NCI-H748 treated with DMSO at 0.1 percent for 48 hours (cell line): ENCODE measurements at places on chromosomes 2 and 18.

GRCh38 chr2:119544939-119545475 is 758 bp downstream of the CFAP221 start:
- DNase-seq: no peak

DNA sequence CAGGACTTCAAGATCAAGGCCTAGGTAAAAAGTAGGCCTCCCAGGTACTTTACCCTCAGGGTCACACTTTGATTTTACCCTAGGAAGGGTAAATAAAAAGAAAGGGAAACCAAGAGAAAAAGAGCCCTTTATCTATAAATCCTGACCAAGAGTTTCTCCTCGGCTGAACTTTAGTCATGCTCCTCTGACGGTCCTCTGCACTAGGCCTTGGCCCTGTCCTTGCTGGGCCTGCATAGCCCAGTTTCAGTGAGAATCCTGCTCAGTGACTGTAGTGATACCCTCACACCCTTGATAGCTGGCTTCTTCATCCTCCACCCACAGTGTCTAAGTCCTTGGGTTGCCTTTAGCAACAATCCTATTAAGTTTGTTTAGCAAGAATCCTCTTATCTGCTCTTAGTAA is 20.5 kb upstream of the ITSN2 start:
- DNase-seq: no peak

DNA sequence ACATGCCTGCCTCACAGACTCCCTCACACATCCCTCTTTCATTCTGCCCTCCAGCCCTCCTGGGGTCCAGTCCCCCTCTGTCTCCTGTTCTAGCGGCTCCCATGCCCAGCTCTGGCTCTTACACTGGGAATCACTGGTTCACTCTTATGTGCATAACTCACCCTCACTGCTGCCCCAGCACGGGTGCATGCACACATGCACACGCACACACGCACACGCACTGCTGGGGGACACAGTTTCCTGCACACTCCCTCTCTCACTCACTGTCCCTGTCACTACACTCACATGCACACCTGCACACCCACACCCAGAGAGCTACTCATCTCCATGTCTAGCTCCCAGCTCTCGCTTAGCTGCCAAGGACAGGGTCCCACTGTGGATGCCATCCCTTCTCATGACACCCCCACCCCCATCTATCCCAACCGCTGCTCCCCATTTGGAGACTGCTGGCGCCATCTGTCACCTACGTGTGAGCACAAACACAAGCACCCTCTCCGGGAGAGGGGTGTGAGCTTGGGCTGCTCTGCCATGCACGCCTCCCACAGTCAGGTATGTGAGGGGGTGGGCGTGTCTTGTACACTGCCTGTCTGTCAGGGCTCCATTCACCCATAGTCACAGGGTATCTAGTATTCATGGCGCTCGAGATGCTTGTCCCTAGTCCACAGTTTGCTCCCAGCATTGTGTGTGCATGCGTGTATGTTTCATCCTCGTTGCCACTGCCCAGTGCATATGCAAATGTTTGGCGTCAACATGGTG is 1.8 kb downstream of the ASIC4 start:
- no peak for DNase-seq

- no peak for DNase-seq
These were observed 162.2 kb upstream of the PGAP1 start for GRCh38 chr2:197088694-197089093.

DNA sequence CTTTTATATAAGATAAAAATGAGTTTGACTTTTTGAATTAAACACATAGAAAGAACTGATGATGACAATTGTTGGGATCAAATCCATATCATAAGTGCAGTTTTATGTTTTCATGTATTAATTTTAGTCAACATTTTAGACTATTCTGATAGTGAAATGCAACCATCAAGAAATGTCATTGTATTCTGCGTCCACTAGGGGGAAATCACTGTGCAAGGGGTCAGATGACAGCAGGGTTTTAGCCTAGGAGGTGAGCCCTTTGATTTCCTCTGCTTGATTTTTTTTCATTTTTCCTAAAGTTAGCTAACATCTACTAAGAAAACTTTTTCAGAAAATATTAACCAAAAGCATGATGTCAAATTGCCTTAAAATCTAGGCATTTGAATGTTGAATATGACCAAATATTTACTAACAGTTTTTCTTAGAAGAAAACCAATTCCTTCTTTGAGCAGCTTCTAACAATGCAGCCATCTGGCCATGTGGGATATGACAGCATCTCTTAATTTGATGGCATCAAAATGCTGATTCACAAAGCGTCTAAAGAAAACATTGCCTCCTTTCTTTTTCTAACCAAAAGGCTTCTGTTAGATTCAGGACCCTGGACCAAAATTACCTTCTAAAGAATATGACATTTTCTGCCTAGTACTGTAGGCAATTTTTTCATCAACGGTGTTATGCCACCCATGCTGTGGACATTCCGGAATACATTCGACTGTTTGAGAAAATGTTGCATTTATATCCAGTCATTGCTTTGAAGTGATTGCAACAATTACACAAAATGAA is 141.5 kb downstream of the SPHKAP start:
- DNase-seq: no peak

DNA sequence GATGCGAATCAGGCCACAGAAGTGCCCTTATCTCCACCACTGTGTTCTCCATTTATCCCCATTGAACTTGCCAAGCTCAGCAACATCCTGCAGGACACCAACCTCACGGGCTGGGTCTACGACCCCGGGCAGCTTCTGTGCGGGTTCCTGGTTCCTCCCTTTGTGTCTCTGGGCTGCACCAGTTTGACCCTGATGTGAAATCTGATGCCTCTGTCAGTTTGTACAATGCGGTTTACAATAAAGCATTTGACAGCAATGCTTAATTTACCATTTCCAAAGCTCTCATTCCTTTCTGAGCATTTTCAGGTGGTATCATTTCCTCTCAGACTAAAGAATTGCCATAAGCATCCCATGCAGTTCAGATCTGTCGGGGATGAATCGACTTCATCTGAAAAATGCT is 3.3 kb upstream of the TMEM18 start:
- no peak for DNase-seq

DNA sequence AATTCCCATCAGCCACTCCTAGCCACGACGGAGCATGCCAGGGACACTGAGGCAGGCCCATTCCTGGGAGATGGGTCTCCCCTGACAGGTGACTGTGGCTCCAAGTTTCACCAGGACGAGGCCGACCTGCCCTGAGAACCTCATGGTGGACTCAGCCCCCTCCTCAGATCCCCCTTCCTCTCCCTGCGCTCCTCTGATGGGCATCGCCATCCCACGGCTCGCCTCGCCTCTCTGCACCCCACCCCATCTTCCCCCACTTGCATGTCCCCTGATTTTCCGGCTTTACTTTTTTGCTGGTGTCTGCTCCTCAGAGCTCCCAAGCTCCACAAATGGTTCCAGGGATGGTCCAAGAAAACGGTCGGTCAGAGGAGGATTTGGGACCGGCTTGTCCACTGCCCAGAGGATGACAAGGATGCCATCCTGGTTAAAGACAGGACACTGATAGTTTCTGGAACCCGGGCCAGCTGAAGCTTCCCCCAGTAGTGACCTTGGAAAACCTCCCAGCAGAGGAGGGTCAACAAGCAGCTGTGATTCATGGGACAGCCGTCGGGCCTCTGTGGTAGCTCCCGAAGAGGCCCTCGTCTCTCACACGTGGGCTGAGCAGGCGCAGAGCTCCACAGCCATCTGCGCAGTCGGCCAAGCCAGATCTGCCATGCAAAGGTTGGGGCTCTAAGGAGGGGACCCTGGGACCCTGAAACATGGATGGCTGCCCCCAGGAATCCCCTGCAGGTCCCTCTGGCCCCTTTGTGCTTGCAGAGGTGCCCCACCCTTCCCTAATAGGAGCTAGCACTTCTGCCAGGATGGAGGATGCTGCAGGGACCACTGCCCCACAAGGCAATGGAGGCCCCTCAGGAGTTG is 87.8 kb upstream of the SLC66A3 start:
- no peak for DNase-seq

DNA sequence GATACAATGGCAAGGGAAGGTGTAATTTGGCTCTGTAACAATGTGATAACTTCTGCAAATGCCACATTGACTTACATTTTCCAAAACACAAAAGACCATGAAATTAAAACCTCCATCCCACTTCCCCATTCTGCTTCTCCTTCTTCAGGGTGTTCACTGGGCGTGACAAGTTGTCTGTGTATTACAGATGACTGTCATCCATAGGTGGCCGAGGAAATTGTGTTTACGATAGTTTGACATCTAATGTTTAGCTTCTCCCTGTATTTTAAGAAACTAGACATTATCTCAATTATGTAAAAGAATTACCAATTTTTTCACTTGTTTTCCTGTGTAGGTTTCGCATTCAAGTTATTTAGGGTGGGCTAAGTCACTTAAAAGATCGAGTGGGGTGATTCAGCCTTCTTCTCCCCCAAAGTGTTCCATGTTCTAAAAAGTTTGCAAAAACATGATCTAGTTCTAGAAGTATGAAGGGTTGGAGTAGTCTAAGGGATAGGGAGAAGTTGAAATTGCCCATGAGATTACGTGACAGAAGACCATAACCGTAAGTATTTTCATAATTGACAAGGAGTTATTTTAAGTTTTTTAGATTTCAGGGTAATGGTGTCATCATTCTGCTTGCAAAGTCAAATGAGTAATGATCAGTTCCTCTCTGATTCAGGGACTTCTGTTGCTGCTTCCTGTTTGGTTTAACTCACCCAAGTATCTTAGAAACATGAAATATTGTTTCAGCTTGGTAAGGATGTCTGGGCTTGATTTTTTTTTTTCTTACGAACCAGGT is 25.2 kb upstream of the CYTIP start:
- DNase-seq: no peak
